Kidney epithelial cell (primary cell): ENCODE measurements at places on chromosomes 2 and 18. TPM values are rescaled to one million over a fixed set of nuclear protein-coding genes. Genes with fewer than 3 reads are reported as not detected.

DNA sequence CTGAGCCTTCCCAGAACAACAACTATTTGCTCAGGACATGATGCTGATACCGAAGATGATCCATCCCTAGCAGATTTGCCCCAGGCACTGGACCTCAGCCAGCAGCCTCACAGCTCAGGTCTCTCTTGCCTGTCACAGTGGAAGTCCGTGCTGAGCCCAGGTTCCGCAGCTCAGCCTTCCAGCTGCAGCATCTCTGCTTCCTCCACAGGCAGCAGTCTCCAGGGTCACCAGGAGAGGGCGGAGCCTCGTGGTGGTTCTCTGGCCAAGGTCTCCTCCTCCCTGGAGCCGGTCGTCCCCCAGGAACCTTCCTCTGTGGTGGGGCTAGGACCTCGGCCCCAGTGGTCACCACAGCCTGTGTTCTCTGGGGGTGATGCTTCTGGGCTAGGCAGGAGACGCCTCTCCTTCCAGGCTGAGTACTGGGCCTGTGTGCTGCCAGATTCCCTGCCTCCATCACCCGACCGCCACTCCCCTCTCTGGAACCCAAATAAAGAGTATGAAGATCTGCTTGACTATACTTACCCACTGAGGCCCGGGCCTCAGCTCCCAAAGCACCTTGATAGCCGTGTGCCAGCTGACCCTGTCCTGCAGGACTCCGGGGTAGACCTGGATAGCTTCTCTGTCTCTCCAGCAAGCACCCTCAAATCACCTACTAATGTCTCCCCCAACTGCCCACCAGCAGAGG lies 15.4 kb downstream of the CEP68 start:
- no peak for DNase-seq

- peak; percentile 10 for DNase-seq
Observed at GRCh38 chr2:76180676-76181075, 470.0 kb upstream of the GCFC2 start.

DNA sequence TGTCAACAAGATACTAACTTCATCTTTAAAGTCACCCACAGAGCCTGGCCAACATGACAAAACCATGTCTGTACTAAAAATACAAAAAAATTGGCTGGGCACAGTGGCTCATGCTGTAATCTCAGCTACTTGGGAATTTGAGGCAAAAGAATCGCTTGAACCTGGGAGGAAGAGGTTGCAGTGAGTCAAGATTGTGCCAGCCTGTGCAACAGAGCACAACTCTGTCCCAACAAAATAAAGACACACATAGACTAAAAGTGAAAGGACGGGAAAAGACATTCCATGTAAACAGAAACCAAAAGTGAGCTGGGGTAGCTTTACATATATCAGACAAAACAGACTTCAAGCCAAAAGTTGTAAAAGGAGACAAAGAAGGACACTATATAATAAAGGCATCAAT lies 34.8 kb downstream of the USP34 start:
- DNase-seq, result no peak

DNA sequence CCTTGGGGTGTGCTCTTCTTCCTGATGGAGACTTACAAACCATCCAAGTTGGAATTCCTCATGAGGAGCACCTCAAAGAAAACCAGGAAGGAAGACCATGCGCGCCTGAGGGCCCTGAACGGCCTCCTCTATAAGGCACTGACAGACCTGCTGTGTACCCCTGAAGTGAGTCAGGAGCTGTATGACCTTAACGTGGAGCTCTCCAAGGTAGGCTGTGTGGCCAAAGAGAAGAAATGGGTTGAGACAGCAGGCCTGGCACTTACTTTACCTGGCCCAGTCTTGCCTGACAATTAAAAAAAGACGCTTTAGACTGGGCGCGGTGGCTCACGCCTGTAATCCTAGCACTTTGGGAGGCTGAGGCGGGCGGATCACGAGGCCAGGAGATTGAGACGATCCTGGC lies 3.1 kb downstream of the RBFA start:
- DNase-seq, result no peak

The PKDCC gene
- 6.6 and 8.5 TPM in 2 replicates for total RNA-seq

The POLR1A gene
- total RNA-seq, result 33.7 and 36.8 TPM in 2 replicates

The REG3G gene
- total RNA-seq, result not detected in 2 replicates

The BMPR2 gene
- total RNA-seq, result 44.8 and 46.3 TPM in 2 replicates

The SAG gene
- total RNA-seq, result not detected in 2 replicates

DNA sequence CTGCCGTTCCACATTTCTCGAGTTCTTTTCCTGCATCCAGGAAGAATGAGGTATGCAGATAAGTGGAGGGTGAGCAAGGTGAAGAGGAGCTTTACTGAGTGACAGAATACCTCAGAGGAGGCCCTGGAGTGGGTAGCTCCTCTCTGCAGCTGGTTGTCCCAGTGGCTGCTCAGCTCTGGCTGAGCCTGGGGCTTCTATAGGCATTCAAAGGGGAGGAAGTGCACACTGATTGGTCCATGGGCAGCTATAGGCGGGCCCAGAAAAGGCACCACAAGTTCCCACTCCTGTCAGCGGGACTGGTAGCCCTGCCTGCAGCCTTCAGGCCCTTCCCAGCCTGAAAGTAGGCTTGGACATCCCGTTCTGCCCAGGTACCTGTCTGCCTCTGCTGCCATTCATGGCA lies 94.7 kb downstream of the DOK6 start:
- DNase-seq, result no peak

DNA sequence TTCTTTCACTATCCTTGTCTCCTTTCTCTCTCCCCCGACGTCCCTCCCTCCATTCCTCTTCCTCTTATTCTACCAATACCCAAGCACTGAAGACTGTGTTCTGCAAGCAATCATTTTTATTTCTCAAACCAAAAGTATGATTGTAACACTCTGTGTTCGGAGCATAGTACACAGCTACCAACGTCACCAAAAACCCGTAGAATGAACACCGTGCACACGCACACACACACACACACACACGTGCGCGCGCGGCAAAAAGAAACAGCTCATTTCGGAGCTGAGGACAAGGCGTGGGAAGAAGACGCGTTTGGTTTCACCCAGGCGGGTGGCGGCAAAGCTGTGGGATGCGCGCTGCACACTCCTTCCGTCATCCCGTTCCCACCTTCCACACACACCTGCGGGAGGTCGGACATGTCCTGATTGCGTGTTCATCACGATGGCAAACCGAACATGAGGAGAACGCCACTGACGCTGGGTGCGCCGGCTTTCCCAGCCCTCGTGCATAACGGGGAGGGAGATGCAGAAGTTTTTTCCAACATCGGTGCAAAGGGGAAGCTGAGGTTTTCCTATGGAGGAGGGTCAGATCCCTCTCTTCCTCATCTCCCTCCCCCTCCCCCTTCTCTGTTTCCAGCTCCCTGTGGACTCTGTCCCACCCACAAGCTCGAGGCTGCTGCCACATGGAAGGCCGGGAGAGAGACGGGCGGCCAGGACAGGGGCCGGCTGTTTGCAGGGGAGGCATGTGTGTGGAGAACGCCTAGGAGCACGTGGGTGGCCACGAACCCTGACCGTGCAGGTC lies 20.4 kb downstream of the MBP start:
- no peak for DNase-seq

The COL3A1 gene
- total RNA-seq, result 13.4 and 14.5 TPM in 2 replicates

The ST3GAL5 gene
- 3.0 and 3.8 TPM in 2 replicates for total RNA-seq

DNA sequence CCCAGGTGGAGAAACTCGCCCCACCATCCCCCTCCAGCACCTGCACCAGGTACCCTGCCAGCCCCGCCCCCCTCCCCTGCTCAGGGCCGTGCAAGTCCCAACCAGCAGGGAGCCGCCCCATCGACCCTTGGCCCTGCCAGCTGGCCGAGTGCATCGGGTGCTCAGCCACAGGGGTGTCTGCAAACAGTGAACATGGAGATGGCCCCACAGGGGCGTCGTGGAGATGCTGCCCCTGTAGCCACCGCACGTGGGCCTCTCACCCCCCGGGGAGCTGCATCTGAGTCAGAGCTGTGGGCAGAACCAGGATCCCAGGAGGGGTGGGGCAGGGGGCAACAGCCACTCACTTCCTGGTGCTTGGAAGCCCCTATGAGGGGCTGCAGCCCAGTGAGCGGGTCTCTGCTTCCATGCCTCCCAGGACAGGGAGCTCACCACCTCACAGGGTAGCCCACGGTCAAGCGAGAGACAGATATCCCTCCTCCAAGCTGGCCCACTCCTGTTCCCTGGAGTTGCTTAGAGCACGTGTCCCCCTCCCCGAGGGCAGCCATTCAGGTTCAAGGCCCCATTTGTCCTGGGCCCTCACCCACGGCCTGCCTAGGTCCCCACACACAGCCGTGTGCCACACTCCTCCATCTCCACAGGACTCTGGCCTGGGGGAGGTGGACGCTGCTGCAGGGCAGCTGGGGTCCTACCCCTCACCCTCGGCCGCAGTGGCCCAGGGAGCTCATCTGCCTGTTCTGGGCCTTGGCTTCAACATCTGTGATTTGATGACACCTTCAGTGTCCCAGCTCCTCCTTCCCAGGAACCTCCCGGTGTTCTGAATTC lies 1.1 kb upstream of the MAB21L4 start:
- no peak for DNase-seq

- DNase-seq, result peak; percentile 51
Observed at GRCh38 chr2:238895891-238896600, 48.2 kb downstream of the TWIST2 start.

DNA sequence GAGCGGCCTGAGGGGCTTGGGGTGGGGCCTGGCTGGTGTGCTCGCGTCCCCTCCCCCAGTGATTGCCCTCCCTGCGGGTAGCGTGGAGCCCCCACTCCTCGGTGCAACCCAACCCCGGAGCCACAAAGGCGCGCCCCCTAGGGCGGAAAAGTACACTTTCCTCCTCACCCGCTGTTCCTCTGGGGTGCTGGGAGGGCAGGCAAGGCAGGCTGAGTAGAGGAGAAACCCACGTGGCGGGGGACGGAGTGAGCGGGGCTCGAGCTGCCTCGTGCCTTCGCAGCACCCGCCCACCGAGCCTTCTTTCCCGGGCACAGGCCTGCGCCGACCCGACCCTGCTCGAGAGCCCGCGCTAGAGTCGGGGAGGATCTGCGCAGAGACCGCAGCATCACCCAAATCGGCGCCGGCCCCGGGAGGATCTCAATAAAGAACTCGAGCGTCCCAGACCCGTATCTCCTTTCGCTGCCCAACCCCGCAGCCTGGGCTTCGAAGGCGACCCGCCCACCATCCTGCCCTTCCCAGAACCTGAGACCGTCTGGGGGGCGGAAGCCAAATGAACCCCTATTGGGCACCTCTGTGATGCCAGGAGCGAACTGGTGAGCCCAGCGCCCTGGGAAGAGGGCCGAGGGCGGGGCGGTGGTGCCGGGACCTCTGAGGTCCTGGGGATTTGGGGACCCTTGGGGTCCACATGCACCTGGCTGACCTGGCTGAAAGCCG lies 1.5 kb downstream of the UCN start:
- no peak for DNase-seq

- no peak for DNase-seq
Observed at GRCh38 chr2:29733965-29734364, 187.4 kb downstream of the ALK start.

The NAT8 gene
- total RNA-seq, result not detected in 2 replicates

The FAM228A gene
- 0.29 TPM in 1 of 2 replicates, not detected in the other for total RNA-seq

- peak; percentile 4 for DNase-seq
Observed at GRCh38 chr2:89780318-89780717, 1088.8 kb downstream of the RPIA start.

The MYOM1 gene
- total RNA-seq, result 0.04 and 0.34 TPM in 2 replicates

- DNase-seq, result no peak
Observed at GRCh38 chr2:79005216-79005615, 20.3 kb upstream of the REG3G start.

DNA sequence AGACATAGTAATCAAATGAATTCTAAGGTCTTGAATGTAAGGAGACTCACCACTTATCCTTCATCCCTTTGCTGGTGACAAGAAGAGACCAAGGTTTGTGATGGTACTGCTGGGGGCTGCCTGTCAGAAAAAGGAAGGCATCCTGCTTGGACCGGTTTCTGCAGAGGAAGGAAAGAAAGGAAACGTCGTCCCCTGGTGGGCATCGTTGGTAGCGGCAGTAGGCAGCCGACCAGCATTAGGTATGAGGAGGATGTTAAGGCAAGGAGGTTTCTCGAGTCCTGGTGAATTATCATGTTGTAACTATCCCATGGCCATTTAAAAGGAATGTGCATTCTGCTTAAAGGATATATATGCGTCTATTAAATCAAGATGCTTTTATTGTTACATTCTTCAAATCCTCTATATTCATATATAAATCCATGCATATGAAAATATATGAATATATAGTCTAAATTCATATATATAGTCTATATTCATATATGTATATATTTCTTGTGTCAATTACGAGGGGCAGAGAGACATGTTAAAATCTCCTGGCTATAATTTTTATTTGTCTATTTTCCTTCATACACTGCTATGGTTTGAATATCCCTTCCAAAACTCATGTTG lies 94.4 kb upstream of the TGFA start:
- peak; percentile 34 for DNase-seq

GRCh38 chr2:86455181-86455580 lies 14.0 kb downstream of the KDM3A start:
- no peak for DNase-seq

The ZNF236 gene
- total RNA-seq, result 7.8 and 12.2 TPM in 2 replicates

GRCh38 chr18:36518839-36519238 lies 221.3 kb downstream of the FHOD3 start:
- no peak for DNase-seq

The TCF7L1 gene
- 2.6 and 4.3 TPM in 2 replicates for total RNA-seq

- no peak for DNase-seq
Observed at GRCh38 chr2:15777795-15778371, 162.5 kb upstream of the MYCN start.

The NEUROD1 gene
- not detected in 2 replicates for total RNA-seq

DNA sequence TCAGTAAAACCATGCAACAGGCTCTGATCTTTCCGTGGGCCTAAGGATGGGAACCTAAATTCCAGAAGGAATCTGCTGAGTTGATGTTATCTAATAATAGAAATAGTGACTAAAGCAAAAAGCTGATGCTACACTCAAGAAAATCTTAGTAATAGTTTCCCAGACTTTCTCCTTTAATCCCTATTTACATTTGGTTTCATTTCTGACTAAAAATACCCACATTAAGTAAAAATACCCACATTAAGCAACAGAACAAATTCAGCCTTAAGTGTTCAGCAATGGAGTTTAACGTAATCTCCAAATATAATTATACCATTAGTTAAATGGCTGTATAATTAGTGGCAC lies 50.3 kb downstream of the CCBE1 start:
- DNase-seq, result no peak

The EFR3B gene
- total RNA-seq, result 2.3 and 3.1 TPM in 2 replicates

GRCh38 chr2:233700028-233700635 lies 7.4 kb downstream of the UGT1A6 start:
- peak; percentile 57 for DNase-seq

DNA sequence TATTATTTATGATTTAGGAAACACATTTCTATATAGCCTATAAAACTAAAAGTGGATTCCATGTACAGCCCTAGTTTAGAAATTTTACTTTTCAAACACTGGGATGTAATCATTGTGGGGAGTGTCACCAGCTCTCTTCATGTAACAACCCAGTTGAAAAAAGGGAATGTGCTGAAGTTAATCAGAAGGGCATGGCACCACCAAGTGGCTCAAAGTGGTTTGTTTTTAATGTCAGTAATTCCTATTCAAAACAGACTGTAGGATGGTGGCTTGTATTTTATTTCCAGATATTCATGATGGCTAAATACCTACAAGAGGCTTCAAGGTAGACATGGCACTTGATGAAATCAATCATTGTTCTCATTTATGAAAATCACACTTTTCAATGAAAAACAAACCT lies 58.1 kb upstream of the TMEM182 start:
- DNase-seq, result peak; percentile 4
